Activated gamma-delta T cell treated with Interleukin-2 at 50 U/mL for 16 hours (primary cell): ENCODE measurements at places on chromosomes 3 and 15.

GRCh38 chr3:123952844-123953520 is 8.0 kb downstream of the CCDC14 start:
- no peak for DNase-seq

DNA sequence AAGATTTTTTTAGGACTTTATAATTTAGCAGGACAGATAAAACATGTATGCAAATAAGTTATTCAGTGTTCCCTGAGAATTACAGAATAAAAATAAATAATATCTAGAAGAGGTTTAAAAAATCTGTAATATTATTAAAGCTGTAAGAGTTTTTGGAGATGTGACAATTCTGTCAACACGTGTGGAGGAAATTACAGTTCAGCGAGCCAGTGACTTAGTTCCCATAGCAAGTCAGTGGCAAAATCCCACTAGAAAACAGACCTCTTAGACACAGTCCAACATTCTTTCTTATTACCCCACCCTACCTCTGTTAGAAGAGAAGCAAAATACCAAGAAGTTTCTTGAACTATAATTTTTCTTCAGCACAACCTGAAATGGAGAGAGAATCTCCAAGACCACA is 16.2 kb upstream of the DENND6A start:
- no peak for DNase-seq

- DNase-seq: no peak
Observed at GRCh38 chr3:80350771-80351170, 583.0 kb upstream of the ROBO1 start.

- no peak for DNase-seq
Observed at GRCh38 chr3:114299941-114300624, 6.3 kb downstream of the TIGIT start.

DNA sequence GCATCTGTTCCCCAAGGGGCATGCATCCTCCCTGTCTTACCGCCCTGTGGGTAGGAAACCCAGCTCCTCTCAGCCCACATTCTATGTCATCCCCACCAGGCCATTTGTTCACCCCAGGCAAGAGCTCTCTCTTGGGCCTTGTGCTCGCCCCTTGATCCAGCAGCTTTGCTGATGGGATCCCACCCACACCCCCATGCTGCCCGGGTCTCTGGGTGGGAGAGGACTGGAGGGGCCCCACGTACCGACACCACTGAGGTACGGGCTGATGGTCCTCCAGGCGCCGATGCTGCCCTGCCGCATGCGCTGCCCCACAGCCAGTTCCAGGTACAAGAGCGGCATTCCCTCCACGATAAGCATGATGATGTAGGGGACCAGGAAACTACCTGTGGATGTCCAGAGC is 14.5 kb downstream of the SLC6A20 start:
- no peak for DNase-seq

GRCh38 chr15:101067660-101068522 is 148.7 kb downstream of the LRRK1 start:
- DNase-seq: no peak
